ENCODE measurements at places on chromosomes 5 and 9.

DNA sequence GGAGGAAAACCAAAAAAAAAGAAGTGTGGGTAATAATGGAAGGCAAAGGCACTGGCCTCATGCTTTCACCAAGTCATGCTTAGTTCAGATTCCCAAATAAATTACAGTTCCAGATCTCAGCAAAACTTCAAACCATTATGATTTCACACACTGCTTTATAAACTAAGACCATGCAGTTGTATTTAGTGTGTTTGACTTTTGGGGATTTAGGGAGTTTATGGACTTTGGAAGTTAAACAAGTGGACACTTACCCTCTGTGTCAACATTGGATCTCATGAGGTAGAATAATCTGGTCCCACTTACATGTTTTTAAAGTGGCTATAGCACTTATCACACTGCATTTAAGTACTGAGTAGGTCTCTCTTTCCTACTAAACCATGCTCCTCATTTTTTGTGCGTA is 3.7 kb downstream of the DNAJC25 start:
- DNase-seq, result no peak

DNA sequence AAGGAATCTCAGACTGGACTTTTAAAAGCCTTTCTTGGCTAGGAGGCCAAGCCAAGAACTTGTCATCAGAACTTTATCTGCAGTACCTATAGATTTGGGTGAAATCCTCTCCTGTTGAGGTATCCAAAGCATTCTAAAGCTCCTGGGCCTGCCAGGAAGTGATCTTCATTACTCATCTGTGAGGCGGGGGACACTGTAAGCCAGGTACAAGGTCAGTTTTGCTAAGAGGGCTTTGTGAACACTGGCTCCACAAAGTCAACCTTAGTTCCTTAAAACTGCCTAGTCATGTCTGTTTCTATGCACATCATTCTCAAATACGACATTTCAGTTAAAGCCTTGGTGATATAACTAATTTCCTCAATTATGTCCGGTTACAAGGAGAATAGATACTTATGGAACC is 236.7 kb downstream of the PIK3R1 start:
- no peak for DNase-seq

DNA sequence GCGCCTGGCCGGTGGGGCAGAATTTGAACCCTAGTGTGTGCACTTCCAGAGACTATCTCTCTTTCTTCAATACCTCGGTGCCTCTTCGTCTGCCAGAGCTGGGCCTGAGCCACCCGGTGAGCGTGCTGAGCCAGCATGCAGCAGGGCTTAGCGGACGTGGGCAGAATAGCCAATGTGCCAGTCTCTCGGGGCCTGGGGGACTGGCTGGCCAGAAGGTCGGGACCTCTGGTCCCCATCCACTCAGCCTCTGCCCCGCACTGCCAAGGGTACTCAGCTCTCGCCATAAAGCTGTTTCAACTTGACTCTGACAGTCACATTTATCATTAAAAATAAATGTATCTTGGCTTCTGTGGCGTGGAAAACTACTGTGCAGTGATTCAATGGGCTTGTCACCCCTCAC is 4.2 kb upstream of the FIBCD1 start:
- no peak for DNase-seq

DNA sequence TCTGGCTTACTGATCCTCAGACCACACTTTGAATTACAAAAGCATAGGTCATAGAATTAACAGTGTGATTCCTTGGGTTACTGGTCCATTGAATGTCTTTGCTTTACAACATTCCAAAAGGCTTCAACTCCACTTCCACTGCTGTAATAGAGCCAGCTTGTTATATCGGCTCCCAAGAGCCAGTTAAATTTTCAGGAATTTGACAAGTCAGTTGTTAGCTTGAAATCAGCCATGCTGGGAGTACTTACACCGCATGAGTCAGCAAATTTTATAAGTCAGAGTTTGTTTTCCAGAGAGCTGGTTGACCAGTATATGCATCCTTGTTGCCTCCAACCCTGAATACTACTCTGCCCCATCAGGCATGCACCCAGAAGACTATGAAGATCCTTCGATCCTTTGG is 73.1 kb downstream of the FOXB2 start:
- DNase-seq, result no peak

- no peak for DNase-seq
Observed at GRCh38 chr9:75552941-75553340, 337.5 kb upstream of the PCSK5 start.

GRCh38 chr9:133080161-133080560 is 18.4 kb downstream of the CEL start:
- no peak for DNase-seq

- no peak for DNase-seq
Observed at GRCh38 chr5:168224085-168224484, 67.4 kb upstream of the WWC1 start.

GRCh38 chr5:111439473-111440075 is 72.8 kb downstream of the STARD4 start:
- no peak for DNase-seq

DNA sequence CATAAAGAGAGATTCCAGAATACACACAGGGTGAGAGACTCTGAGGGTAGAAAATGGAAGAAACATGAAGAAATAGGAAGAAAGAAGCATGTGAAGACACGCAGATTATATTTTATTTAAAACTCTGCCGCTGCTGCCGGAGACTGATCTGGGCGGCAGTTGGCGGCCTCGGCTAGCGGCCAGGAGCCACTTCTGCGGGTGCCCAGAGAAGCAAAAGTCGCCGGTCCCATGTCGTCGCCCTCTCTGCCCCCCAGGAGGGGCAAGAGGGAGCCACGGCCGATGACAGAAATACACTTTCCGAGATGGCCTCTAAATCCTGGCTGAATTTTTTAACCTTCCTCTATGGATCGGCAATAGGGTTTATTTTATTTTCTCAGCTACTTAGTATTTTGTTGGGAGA is 40.9 kb downstream of the ANKRD55 start:
- DNase-seq, result no peak

- DNase-seq, result no peak
Observed at GRCh38 chr9:14650596-14650995, 42.6 kb downstream of the ZDHHC21 start.

DNA sequence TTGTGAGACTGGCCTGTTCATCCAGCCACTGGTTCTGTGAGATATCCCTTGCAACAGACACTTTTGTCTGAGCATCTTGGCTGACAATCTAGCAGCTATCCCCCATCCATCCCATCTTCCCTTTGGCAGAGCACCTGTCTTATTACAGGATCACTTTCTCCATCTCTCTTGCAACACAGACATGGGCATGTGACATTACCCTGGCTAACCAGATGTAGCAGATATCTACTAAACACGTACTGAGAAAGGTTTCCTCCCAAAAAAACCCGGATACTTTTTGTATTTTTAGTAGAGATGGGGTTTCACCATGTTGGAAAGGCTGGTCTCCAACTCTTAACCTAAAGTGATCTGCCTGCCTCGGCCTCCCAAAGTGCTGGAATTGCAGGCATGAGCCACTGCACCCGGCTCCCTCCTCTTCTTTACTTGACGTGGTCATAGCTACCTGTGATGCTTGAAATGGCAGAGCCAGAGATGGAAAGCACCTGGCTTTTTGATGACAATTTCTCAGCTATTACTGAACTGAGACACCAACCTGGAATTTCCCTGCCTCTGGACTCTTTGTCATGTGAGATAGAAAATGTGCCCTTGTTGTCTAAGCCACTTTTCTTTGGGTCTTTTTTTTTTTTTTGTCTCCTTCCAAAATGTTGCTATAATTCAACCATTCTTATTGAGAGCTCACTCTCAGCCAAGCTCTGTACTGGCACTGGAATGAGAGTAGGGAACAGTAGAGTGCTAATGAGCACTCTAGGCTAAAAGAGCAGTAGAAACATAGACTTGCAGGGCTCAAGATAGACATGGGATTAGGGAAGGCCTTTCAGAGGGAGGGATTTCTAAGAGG is 32.6 kb downstream of the FNBP1 start:
- DNase-seq, result no peak

DNA sequence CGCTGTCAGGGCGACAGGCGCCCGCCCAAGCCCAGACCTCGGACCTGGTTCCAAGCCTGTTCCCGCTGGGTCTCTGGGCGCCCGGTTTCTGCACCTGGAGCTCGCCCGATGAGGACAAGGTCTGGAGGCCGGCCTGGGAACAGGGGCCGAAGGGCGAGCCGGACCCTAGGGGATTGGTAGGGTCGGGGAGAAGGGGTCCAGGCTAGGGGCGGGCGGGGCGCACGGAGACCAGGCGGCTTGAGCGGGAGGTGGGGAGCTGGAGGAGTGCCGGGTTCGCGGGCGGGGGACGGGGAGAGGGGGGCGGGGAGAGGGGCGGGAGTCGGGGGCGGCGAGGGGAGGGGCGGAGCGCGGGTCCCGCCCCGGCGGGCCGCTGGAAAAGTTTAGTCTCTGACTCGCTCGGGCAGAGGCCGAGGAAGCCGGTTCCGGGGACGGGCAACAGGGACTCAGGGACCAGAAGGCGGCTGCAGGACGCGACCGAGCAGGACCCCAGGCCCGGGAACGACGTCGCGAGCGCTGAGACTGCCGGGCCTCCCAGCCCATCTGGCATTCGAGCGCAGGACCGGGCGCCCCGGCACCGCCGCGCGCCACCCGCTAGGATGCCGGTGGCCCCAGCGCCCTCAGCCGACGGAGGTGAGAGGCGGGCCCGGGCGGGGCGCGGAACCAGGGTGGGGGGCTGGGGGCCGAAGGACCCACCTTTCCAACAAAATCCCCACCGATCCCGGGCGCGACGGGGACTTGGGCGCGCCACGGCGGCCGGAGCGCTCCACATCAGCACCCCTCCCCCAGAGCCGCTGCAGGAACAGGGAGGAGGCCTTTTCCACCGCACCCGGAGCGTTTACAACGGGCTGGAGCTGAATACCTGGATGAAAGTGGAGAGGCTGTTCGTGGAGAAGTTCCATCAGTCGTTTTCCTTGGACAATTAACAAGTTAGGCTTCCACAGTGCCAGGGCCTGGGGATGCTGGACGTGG is at the start of gene S1PR3:
S1PR3 (plus strand) TSS at position 403 of the 969 bp plus-strand sequence. CDS start 9,733 bp downstream, outside the sequence.
- no peak for DNase-seq

- no peak for DNase-seq
Observed at GRCh38 chr9:109122726-109123621, 3.2 kb upstream of the TMEM245 start.

DNA sequence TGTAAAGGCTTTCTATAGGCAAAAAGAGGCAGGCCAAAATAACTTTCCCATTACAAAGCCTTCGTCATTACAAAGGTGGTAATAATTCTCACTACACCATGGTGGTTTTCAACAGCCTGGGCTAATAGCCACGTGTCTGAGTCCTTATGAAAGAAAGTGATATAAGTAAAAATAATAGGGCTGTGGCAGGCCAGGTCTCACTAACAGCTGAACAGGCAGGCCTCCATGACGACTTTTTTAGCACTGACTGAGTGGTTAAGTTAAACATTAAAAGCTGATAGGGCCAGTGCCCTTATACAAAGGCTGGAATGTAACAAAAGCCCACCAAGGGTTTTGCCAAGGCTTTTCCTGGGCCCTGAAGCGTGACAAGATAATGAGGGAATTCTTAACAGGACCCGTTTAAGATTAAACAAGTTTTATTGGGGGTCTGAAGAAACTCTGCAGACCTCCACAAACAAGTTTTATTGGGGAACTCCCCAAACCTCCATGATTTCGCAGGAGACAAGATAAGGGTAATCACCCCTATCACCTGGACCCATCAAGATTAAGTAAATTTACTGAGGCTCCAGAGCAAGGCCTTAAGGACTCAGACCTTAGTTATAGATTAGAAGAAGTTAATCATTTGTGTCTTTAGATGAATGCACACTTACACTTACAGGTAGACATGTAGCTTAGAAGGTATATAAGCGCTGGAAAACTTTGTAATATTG is 412.9 kb downstream of the CHSY3 start:
- DNase-seq, result no peak

GRCh38 chr5:158153508-158153907 is 294.6 kb upstream of the CLINT1 start:
- no peak for DNase-seq

- DNase-seq, result no peak
Observed at GRCh38 chr5:114857941-114858551, 311.7 kb downstream of the TRIM36 start.

GRCh38 chr9:70010015-70010414 is 33.6 kb upstream of the MAMDC2 start:
- no peak for DNase-seq

- DNase-seq, result no peak
Observed at GRCh38 chr9:129402371-129402739, 218.5 kb downstream of the C9orf50 start.

GRCh38 chr9:105117234-105117633 is 127.2 kb upstream of the SLC44A1 start:
- peak; percentile 3 for DNase-seq

- no peak for DNase-seq
Observed at GRCh38 chr5:74595143-74595925, 45.2 kb downstream of the ENC1 start.

- DNase-seq, result no peak
Observed at GRCh38 chr9:83142389-83142788, 79.4 kb upstream of the RASEF start.

Measured in DMS79 (cell line).